GM12878 (cell line): ENCODE measurements at places on chromosomes 12 and 14. TPM values are rescaled to one million over a fixed set of nuclear protein-coding genes. Genes with fewer than 3 reads are reported as not detected.

Gene CMA1
- total RNA-seq = not detected in 2 replicates

Gene PTPN11
- 84.9 and 85.2 TPM in 2 replicates for total RNA-seq

Gene PAPLN
- total RNA-seq = 11.4 and 15.6 TPM in 2 replicates

Gene GALNT8
- 0.43 and 0.56 TPM in 2 replicates for total RNA-seq

Gene SSPN
- 0.05 TPM in 1 of 2 replicates, not detected in the other for total RNA-seq

Gene C12orf42
- total RNA-seq = 2.0 and 2.3 TPM in 2 replicates

Gene KRT85
- total RNA-seq = 0.15 TPM in 1 of 2 replicates, not detected in the other

Gene CLEC4D
- total RNA-seq = not detected in 2 replicates

Gene SLCO1C1
- not detected in 2 replicates for total RNA-seq

Gene ADCY6
- 0.36 and 0.61 TPM in 2 replicates for total RNA-seq

Gene IFNG-AS1
- 1.1 and 1.3 TPM in 2 replicates for total RNA-seq

DNA sequence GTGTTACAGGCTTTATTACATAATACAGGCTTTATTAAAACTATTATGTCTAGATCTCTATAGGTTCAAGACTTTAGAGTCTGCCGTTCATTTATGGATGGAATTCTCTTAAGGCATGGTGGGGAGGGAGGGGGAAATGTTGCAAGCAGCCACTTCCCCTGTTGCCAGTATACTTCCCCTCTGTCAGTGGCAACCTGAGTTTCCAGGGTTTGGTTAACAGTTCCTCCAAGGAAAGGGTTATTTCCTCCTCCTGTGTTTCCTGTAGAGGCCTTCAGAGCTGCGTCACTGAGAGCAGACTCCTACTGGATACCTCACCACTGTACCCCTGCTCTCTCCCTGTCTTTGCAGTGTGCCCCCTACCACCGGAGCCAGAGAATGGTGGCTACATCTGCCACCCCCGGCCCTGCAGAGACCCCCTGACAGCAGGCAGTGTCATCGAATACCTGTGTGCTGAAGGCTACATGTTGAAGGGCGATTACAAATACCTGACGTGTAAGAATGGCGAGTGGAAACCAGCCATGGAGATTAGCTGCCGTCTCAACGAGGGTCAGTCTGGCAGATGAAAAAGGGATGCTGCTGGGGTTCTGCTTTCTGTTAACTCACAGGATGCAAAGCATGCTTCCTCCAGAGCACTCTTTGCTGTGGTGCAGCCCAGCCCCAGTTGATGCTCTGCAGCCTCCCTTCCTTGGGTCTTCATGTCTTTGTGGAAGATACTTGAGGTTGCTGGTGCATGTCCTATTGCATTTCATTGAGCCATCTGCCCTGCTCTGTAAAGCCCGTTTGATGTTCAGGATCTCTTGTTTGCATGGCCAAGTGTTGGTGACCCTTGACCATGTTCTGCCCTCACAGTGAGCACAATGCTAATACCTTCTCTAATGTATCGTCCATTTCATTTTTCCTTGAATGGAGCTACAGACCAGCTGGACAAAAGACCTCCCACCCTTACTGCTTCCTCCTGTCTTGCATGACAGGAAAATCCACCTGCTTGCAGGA lies 63.6 kb upstream of the SRSF5 start:
- DNase-seq = no peak
- H3K27me3 ChIP-seq = no peaks in the 10 kb centered on the region
- peaks cover 28% of the 10 kb centered on the region for H3K36me3 ChIP-seq
- H3K4me3 ChIP-seq = no peak overlapping the region

DNA sequence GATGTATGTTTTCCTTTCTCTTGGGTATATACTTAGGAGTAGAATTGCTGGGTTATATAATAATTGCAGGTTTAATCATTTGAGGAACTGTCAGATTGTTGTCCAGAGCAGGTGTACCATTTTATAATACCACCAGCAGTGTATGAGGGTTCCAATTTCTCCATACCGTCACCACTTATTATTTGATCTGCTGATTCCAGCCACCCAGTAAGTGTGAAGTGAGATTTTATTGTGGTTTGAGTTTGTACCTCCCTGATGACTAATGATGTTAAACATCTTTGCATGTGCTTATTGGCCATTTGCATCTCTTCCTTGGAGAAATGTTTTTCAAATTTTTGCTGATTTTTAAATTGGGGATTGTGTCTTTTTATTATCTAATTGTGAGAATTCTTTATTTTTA lies 15.1 kb downstream of the NCKAP5L start:
- no peak for DNase-seq
- H3K4me1 ChIP-seq = peaks cover 28% of the 10 kb centered on the region
- no peak overlapping the region for H3K4me3 ChIP-seq
- H3K27me3 ChIP-seq = no peaks in the 10 kb centered on the region
- H3K27ac ChIP-seq = no peak overlapping the region; the same call in 1 of the 2 replicates

GRCh38 chr12:77493302-77494168 lies 337.2 kb upstream of the NAV3 start:
- no peaks in the 10 kb centered on the region for H3K4me1 ChIP-seq
- H3K36me3 ChIP-seq = no peaks in the 10 kb centered on the region
- no peak for DNase-seq

DNA sequence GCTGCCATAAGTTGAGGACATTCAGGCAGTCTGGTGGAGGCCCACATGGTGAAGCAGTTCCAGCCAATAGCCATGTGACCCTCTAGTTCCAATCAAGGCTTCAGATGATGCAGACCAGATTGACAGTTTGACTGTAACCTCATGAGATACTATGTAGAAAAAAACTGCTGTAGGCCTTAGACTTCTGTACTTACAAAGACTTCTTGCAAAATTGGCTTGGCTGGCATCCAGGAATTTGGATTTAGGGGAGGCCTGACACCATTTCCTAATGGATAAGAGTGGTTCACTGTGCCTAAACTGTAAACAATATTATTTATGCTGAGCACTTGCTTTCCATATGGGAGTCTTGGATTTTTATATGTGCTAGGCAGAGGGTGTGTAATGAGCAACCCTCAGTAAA lies 76.4 kb downstream of the RGS6 start:
- H3K4me1 ChIP-seq = no peaks in the 10 kb centered on the region
- no peak for DNase-seq
- no peak overlapping the region for H3K4me3 ChIP-seq
- no peaks in the 10 kb centered on the region for H3K36me3 ChIP-seq
- no peaks in the 10 kb centered on the region for H3K27me3 ChIP-seq

DNA sequence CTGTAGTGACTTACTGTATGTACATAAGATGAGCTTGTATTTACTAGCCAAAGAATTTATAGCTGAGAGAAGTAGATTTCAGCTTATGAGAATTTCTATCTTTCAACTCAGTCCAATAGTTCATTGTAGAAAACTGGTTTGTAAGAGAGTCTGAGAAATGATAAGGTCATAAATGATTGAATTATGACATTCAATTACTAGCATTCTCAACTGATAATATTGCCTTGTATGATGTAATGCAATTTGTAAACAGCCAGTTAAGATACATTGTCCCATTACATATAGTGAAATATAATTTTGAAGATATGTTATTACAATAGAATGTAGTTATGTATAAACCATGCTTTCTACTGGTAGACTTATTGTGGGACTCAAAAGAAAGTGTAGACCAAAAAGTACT lies 42.5 kb upstream of the STRAP start:
- H3K4me3 ChIP-seq = no peak overlapping the region
- H3K27me3 ChIP-seq = no peaks in the 10 kb centered on the region; the same call in 1 of the 2 replicates
- H3K4me1 ChIP-seq = no peaks in the 10 kb centered on the region
- H3K36me3 ChIP-seq = no peaks in the 10 kb centered on the region
- H3K27ac ChIP-seq = no peak overlapping the region
- no peak for DNase-seq

GRCh38 chr12:64400041-64400440 lies 4.2 kb upstream of the XPOT start:
- no peak overlapping the region for H3K4me3 ChIP-seq
- H3K4me1 ChIP-seq = no peaks in the 10 kb centered on the region
- DNase-seq = no peak
- no peaks in the 10 kb centered on the region for H3K27me3 ChIP-seq
- no peak overlapping the region for H3K27ac ChIP-seq
- no peaks in the 10 kb centered on the region for H3K36me3 ChIP-seq

DNA sequence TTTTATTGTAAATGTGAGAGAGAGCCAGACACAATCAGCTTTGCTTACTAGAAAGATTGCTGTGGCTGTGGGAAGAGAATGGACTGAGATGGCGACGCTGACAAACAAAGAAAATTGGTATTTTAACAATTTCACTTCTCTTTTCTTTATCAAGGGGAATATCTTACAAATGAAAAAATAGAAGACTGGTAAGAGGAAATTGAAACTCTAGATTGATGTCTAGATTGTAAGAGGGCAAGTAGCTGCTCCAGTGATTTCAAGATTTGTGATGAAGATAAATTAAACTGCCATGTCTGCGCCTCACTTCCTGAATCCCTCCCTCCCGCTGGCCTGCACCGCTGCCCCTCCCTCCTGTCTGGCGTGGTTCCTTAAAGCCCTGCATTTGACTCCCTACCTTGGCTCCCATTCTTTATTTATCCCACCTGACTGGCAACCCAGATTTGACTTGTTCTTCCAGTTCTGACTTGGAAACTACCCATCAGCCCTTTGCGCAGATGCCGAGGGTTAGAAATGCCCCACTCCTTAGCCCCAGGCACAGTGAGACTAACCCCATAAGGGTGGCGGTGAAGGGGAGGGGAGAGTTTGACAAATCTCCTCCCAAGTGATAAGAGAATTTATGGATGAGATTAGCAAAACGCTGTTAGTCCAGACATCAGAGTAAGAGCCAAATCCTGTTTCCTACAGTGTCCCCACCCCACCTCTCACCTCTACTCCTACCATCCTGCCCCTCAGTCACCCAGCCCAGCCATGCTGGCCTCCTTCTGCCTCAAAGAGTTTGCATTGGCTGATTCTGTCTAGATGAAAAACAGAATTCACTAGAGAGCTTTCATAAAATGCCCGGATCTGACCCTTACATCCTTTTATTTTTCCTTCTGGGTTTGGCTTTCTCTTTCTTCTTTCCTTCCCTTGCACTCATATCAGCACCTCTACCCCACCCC lies 125.3 kb upstream of the ATF7IP start:
- peak overlapping the region; percentile 42; the same call in 1 of the 2 replicates for H3K4me3 ChIP-seq
- DNase-seq = peak; percentile 75
- no peaks in the 10 kb centered on the region for H3K36me3 ChIP-seq
- H3K27ac ChIP-seq = peak overlapping the region; percentile 99

DNA sequence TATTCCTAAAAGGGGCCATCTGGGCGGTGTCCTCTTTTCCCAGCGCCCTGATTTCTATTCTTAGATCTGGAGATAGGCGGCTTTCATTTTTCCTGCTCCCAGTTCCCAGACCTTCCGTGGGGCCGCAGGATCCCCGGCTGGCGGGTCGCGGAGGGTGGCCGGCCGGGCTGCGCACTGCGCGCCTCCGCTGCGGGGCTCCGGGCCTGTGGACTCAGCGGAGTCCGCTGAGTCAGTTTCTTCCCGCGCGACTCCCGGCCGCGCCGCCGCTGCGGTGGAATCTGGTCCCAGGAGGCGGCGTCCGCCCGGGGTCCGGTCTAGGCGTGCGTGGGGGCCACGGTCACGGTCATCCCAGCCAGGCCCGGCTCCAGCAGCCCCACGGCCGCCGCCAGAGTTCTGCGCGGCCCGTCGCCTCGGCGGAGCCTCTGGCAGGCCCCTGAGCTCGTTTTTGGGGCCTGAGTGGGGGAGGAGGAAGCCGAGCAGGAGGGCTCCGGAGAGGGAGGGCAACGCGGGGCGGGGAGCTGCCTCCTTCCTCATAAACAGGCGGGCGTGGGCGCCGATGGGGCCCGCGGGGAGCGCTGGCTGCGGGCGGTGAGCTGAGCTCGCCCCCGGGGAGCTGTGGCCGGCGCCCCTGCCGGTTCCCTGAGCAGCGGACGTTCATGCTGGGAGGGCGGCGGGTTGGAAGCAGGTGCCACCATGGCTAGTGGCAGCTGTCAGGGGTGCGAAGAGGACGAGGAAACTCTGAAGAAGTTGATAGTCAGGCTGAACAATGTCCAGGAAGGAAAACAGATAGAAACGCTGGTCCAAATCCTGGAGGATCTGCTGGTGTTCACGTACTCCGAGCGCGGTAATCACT lies at the start of gene LRRK2:
Gene LRRK2 (plus strand): TSS at position 559 of the 853 bp plus-strand sequence. CDS start 135 bp downstream, at position 694.
- no peaks in the 10 kb centered on the region for H3K27me3 ChIP-seq
- peak within 1 kb of the TSS; percentile 59 for H3K4me3 ChIP-seq
- peak within 1 kb of the TSS; percentile 46 for H3K27ac ChIP-seq
- H3K4me1 ChIP-seq = peaks cover 9% of the 10 kb centered on the region
- no peak for DNase-seq

DNA sequence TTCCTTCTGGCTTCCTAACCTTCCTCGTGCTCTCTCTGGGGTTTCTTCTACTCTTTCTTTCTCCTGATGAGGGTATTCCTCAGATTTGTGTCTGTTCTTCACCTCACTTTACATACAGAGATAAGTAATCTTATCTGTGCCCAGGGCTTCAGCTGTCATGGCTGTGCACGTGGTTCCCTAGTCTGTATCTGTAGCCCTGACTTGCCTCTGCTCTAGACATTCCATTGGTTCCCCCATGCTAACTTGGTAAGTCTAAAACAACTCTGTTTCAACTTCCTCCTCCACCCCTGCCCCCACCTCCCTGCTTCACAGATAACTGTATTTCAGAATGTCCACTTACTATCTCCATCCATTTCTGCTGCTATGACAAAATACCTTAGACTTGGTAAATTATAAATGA lies 10.8 kb downstream of the DIP2B start:
- H3K4me1 ChIP-seq = peaks cover 59% of the 10 kb centered on the region
- H3K27me3 ChIP-seq = no peaks in the 10 kb centered on the region
- no peak overlapping the region for H3K4me3 ChIP-seq
- no peaks in the 10 kb centered on the region for H3K36me3 ChIP-seq

- H3K27ac ChIP-seq = no peak overlapping the region
- H3K4me1 ChIP-seq = peaks cover 14% of the 10 kb centered on the region
- DNase-seq = peak; percentile 33
- no peak overlapping the region for H3K4me3 ChIP-seq
Observed at GRCh38 chr12:66901138-66901932, 222.5 kb upstream of the GRIP1 start.
